ENCODE measurements at places on chromosomes 6 and 20.

- peak; percentile 89 for DNase-seq
Observed at GRCh38 chr6:12196326-12196936, 93.7 kb upstream of the EDN1 start.

DNA sequence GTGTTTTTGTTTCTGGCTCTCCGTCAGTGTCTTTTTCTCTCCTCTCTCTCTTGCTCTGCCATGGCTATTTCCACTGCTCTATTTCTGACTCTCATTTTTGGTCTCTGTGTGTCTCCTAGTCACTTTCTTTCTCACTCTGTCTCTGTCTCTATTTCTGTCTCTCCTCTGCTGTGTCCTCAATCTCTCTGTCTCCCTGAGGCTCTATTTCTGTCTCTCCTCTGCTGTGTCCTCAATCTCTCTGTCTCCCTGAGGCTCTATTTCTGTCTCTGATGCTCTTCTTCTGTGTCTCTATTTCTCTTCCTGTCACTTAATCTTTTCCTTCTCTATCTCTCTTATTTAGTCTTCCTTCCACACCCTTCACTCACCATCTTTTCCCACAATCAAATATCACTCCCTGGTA is 8.4 kb downstream of the PRSS16 start:
- DNase-seq, result no peak

DNA sequence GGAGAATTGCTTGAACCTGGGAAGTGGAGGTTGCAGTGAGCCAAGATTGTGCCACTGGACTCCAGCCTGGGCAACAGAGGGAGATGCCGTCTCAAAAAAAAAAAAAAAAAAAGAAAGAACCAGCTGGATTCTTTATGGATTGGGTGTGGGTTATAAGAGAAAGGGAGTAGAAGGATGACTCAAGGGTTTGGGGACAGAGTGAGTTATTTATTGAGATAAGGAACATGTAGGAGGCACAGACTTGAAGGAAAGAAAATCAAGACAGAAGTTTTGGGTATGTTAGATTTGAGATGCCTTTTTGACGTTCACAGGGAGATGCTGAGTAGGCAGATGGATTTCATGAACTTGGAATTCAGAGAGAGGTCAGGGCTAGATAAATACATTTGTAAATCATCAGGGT is 47.6 kb downstream of the KIZ start:
- no peak for DNase-seq

GRCh38 chr6:37399131-37399530 is 33.9 kb upstream of the CMTR1 start:
- DNase-seq, result no peak

DNA sequence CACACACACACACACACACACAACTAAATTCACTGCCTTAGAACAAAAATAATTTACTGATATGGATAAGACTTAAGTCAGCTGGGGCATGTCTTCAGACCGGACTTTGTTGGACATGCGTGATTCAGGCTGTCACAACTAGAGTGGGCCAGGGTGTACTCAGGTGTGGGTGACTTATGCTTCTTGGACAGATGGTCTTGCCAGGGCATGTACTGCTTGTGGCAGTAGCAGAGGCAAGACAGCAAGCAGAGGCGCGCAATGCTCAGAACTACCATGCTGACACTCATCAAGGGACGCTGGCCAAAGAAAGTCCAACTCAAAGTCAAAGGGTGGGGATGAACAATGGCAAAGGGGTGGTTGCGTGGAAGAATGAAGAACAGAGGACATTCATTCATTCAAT is 437.5 kb downstream of the CBLN4 start:
- DNase-seq, result no peak

- DNase-seq, result peak; percentile 62
Observed at GRCh38 chr6:113481458-113481857, 375.7 kb upstream of the MARCKS start.

- no peak for DNase-seq
Observed at GRCh38 chr20:48599106-48599747, 228.6 kb downstream of the PREX1 start.

DNA sequence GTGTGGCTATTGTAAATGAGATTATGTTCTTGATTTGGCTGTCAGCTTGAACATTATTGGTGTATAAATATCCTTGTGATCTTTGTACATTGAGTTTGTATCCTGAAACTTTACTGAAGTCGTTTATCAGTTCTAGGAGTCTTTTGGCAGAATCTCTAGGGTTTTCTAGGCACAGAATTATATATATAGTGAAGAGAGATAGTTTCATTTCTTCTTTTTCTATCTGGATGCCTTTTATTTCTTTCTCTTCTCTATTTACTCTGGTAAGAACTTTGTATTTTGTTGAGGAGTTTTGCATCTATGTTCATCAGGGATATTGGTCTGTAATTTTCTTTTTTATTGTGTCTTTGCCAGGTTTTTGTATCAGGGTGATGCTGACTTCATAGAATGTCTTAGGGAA is 589.2 kb upstream of the MAN1A1 start:
- no peak for DNase-seq

DNA sequence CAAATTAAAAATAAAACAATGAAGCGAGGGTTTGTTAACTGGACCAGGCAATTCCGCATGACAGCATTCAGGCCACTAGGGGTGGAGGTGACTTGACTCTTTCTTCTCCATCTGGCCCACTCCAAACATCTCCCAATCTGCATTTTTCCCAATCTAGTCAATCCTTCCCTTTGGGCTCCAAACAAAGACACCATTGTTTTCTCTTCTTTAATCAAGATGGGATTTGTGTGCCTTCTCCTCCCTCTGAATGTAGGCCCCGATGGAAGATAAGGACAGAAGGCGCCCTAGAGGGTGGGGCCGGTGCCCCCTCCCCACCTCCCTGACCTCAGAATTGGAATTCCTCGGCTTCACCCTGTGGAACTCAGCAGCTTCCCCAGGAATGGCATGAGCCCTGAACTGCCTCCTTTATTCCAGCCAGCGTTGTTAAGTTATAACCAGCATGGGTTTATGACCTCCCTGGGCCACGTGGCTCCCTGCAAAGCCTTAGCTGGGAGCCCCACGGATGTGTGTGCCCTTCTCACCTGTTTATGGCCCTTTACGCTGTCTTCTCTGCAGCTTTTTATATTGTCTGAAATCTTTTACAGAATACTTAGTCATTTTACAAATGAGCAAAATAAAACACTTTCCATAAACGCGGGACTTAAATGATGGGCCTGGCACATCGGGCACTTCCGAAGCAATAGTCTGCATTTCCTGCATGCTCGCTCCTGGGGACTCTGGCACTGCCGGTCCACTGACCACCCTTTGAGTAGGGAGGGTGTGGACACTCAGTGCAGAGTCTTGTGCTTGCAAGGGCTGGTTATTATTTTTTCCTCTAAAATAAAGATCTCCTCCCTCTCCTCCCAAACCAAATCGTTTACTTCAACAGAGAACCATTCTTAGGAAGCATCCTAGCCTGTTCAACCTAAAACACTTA is 24.5 kb downstream of the OVOL2 start:
- DNase-seq, result no peak

GRCh38 chr20:32319100-32319499 is 39.0 kb upstream of the ASXL1 start:
- no peak for DNase-seq

DNA sequence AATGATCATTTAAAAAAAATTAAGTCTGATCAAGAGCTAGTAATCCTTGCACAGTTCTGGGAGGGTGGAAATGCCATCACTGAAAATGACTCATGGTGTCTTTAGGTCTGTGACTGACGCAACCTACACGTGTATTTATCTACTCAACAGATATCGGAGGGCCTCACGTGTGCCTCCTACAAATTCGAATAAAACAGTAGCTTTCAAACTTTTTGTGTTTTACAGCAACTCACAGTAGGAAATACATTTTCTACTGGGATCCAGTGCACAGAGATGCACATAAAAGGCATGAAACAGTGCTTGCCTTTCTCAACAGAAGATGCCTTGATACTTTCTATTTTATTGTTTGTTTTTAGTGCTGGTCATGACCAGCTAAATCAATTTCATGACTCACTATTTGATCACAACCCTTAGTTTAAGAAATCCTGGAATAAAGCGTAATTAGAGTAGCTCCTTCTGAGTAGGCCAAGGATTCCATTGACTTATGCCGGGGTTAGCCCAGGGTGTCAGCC is 210.0 kb upstream of the SNX9 start:
- DNase-seq, result peak; percentile 86

- peak; percentile 81 for DNase-seq
Observed at GRCh38 chr6:119119989-119120388, 41.5 kb upstream of the FAM184A start.

DNA sequence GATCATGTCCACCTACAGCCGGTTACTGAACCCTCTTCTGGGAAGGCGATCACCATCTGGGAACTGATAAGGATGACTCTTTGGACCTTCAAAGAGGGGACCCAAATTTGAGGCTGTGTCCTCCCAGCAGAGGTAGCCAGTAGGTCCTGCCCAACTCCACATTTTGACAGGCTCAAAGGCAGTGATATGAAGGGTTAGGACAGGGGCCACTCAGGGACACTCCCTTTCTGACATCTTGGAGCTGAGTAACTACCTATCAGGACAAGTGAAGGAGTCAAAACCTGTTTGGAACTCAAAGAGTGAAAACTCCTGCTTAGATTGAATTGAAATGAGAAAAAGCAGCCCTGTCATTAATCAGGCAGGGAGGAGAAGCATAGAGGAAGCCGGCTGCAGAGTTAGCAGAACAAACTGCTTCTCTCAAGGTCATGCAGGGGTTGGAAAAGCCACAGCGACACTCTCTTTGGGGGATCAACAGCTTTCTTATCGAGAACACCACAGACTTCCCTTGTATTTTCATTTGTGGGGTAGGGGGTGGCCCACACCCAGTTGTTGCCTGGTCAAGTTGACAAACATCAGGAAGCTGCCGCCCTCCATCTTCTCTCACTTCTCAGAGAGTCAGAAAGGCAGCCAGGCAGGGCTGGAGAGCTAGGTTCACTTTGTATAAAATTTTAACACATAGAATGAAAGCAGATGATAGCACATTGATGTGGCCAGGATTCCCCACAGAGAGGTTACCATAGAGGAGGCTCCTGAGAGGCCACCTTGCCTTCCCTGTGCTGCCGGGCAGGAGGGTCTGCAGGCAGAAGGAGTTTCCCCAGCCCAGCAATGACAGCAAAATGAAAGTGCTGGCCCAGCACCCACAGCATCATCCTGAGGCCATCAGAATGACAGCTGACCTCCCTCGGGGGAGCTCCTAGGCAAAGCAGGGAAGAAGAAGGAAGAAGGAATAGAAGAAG is 47.6 kb downstream of the AGPAT4 start:
- DNase-seq, result no peak

DNA sequence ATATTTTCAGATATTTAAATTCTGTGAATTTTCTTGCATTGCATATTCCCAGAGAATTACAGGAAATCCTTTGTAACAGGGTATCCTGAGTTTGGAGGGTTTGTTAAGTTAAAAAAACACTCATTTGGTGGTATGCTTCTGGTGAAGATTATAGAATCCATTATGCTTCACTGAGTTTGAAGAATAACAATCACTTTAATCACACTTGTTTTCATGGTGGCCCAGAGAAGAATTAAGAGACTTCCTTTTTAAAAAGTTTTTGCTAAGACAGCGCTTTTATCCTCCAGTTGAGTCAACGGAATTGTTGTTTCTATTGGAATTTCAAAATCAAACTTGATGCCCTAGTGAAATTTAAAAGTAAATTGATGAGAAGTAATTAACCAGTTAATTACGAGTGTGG is 17.4 kb downstream of the PLEKHG1 start:
- DNase-seq, result no peak

- peak; percentile 75 for DNase-seq
Observed at GRCh38 chr6:11231564-11232192, 790 bp downstream of the NEDD9 start.

GRCh38 chr6:37077905-37078296 is 72.4 kb downstream of the FGD2 start:
- DNase-seq, result peak; percentile 96

- DNase-seq, result no peak
Observed at GRCh38 chr6:99590728-99591672, 15.6 kb upstream of the PRDM13 start.

Measured in fibroblast of skin of right biceps (primary cell).